ENCODE measurements at places on chromosomes 4 and X.

DNA sequence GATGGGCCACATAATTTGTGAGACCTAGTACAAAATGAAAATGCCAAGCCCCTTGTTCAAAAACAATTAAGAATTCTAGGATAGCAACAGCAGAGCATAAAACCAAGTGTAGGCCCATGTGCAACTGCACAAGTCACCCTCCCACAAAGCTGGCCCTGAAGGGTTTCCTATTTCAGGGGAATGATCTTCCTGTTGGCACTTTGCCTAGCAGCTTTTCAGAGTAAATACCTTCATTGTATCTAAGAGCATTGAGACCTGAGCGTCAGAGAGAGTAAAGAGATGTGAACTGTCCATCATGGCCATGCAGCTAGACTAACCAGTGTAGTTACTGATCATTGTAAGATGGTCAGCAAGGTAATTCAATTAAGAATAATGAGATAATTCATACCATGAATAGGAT, 113.6 kb downstream of the CNKSR2 start:
- DNase-seq, result no peak

DNA sequence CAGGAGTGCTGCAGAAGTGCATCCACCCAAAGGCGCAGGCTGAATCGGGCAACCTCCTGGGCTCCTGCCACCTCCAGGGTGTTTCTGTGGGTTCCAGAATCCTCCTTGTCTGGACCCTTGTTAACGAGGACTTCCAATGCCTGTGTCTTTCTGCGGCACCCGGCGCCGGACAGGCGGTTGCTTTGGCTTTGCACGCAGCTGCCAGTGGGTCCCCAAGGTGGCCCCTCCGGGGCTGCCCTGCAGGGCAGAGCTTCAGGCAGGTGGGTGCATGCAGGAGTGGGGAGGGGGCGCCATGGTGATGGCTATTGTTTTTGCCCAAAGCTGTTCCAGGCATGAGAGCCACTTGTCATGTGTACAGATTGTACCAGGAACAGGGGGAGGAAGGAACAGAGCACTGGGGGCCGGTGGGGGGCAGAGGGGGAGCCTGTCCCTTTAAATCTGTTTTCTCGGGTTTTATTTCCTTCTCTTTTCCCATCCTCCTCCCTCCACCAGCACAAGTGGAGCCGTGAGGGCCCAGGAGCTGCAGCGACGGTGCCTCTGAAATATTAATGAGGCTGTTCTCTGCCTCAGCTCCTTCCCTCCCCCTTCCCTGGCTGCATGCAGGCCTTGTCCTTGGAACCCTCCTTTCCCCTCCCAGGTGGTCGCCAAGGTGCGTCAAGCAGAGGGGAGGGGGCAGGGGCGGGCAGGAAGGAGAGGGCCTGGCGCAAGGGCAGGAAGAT, 13.1 kb downstream of the ATP2B3 start:
- no peak for DNase-seq

GRCh38 chrX:24253469-24253868, 60.4 kb downstream of the SUPT20HL2 start:
- no peak for DNase-seq

DNA sequence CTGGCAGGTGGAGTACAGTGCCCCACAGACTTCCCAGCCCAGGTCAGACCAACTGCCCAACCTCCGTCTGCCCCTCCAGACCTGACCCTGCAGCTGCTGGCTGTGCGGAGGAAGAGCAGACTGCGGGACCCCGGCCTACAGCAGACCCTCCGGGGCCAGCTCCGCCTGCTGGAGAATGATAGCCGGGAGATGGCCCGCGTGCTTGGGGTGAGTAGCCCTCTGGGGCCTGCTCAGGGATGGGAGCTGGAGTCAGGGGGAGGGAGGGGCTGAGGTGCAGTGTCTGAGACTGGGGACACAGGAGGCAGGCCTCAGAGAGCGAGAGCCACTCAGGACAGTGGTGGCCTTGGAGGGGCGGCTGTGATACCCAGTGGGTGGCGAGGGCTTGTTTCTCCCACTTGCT, 13.5 kb downstream of the SH3TC1 start:
- DNase-seq, result no peak

- no peak for DNase-seq
Measured at GRCh38 chr4:3391422-3391821, 50.3 kb upstream of the HGFAC start.
